Left ventricle myocardium inferior (tissue), 1 donor: ENCODE measurements at places on chromosomes 7 and 10.
A peak's percentile ranks its signal among the peaks of the same experiment; 100 is the strongest.

- DNase-seq = no peak
Measured at GRCh38 chr7:25967278-25968204, 184.5 kb upstream of the NFE2L3 start.

- no peak for DNase-seq
Measured at GRCh38 chr7:123460616-123461015, 73.8 kb downstream of the IQUB start.

- no peak for DNase-seq
Measured at GRCh38 chr7:121873289-121874194, 581 bp downstream of the PTPRZ1 start.

DNA sequence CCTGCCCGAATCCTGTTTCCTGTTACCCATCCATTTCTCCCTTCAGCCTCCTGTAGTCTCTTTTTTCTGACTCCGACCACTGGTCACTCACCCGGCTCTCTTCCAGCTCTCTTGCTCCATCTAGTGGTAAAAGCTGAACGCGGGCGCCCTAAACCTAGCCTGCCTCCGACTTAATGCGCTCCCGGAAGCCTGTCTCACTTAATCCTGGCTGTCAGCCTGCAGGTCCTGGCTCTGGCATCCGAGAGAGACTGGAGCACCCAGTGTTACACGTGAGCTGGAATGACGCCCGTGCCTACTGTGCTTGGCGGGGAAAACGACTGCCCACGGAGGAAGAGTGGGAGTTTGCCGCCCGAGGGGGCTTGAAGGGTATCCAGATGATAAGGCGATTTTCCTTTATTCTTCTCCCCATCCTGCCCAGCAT is 10.3 kb downstream of the SUMF2 start:
- peak; percentile 84 for DNase-seq

GRCh38 chr7:47232751-47233412 is 349.0 kb downstream of the TNS3 start:
- DNase-seq = no peak

- no peak for DNase-seq
Measured at GRCh38 chr10:103679096-103679790, 176.1 kb downstream of the SH3PXD2A start.
